ENCODE measurements at places on chromosomes 3 and 15.

DNA sequence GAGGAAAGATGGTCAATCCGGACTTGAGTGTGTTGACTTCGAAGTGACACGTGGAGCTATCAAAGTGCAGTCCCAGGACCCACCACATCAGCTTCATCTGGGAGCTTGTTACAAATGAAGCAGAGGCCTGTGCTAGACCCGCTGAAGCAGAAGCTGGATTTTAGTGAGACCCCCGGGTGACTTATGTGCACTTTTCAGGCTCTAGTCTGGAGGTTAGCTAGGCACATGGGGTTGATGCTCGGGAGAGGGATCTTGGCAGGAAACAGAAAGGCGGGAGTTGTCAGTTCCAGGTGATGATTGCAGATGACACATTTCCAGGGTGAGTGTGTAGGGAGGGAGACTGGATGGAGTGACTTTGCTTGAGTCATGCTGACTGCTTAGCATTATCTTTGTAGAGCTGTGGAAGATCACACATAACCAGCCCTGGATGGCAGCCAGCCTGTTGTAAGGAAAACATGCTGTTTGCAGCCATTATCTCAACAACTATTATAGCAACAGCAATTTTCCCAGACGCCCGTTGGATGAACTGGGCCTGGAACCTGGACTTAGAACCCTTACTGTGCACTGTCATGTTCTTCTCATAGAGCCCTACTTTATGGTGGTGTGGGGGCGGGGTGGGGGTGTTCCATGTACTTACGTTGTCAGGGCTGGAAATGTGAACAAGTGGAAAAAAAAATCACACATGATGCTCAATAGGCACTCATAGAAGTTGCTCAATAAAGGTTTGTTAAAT is 122.4 kb downstream of the THSD4 start:
- DNase-seq: no peak

GRCh38 chr3:183895296-183895695 is 10.6 kb upstream of the PARL start:
- no peak for DNase-seq

DNA sequence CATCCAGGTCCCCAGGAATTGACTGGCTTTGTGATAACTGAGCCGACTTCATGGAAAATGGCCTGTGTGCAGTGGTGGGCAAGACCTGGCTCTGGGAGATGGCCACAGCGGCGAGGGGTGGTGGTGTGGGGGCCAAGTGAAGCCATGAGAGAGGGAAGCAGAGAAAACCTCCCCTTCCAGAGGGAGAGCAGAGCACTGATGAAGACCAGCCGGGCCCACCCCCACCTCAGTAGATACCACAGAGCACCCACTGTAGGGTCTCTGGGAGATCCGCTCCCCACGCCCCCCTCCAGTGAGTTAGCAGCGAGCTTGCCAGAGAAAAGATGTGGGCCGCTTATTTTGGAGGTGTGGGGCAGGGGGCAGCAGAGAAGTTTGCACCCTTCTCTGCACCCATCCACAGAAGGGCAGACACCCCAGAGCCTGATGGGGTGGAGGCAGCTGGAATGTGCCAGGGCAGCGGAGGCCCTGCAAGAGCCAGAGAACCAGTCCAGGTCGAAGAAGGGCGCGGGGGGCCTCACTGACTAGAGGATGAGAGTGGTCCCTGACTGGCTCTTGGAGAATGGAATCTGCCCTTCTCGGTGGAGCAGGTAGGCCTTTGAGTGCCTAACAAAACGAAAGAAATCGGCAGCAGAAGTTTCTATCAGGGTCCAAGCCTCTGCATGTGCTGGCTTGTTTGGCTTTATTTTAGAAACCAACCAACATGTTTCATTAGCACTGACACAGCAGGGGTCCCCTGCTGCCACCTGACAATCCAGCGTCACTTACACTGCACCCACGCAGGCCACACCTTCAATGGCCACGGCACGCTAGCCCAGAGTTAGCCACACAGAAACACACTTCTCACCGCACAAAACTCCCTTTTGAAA is 28.3 kb downstream of the MELTF start:
- no peak for DNase-seq

- DNase-seq: no peak
These were observed 36.5 kb downstream of the RPN1 start for GRCh38 chr3:128614076-128614475.

GRCh38 chr3:169295126-169295525 is 368.4 kb downstream of the MECOM start:
- DNase-seq: no peak

GRCh38 chr3:37742574-37743212 is 119.0 kb upstream of the CTDSPL start:
- DNase-seq: no peak

DNA sequence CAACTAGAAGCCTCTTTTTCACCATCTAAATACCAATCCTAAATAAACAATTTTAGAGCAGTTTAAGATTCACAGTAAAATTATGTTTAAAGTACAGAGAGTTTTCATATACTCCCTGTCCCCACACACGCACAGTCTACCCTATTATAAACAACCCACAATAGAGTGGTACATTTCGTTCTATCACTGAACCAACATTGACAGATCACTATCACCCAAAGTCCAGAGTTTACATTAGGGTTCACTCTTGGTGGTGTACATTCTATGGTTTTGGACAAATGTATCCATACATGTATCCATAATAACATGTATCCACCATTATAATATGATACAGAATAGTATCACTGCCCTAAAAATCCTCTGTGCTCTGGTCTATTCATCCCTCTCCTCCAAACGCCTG is 89.0 kb downstream of the MLH1 start:
- no peak for DNase-seq

GRCh38 chr3:132721479-132722164 is 587 bp downstream of the NPHP3 start:
- DNase-seq: no peak

DNA sequence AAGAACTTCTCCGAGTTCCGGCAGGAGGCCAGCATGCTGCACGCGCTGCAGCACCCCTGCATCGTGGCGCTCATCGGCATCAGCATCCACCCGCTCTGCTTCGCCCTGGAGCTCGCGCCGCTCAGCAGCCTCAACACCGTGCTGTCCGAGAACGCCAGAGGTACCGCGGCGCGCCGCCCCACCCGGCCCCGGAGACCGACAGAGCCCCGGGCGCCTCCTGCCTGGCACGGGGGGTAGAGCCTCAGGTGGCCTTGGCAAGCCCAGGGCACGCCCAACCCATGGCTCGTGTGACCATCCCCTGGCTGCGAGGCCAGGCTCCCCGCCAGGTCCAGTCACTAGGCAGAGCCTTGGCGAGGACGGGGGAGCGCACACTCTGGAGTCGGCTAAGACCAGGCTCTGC is 134.1 kb downstream of the LRRK1 start:
- no peak for DNase-seq

DNA sequence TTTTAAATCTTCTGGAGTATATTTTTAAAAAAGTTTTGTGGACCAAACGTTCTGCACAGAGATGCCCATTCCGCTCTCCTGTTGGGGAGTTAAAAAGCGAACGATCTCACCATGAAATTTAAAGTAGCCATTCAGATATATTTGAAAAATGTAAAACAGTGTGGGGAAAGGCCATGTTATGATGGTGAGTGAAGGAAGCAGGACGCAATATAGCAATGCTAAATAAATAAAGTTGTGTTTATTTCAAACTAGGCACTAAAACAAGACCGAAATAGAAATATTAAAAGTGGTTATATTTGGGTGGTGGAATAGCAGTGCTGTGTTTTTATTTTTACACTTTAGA is 327 bp upstream of the CCDC13 start:
- DNase-seq: no peak

- DNase-seq: no peak
These were observed 901 bp downstream of the ALS2CL start for GRCh38 chr3:46692566-46692990.

GRCh38 chr15:50415752-50416404 is 8.3 kb upstream of the USP8 start:
- DNase-seq: no peak

DNA sequence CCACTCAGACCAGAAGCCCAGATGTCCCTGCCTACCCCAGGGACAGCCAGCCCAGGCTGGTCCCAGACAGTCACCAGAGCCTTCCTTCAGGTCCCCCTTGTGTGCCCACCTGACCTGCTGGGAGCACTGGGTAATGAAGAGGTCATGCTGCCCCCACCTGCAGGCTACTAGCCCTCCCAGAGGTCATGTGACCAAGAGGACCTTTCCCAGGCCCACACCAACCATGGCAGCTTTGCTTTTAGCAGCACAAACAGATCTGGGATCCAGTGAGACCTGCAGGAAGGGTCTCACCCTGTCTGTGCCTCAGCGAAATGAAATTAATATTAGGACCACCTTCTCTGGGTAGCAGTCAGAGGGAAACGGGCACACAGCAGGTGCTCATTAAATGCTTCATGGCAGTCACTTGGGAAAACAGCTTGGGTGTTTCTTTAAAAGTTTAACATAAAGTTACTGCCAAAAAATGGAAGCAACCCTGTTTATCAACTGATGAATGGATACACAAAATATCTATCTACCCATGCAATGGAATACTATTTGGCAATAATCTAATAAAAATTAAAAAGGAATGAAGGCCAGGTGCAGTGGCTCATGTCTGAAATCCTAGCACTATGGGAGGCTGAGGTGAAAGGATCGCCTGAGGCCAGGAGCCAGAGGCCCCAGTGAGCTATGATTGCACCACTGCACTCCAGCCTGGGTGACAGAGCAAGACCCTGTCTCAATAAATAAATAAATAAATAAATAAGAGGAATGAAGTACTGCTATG is 43.7 kb downstream of the DNAJB8 start:
- no peak for DNase-seq

DNA sequence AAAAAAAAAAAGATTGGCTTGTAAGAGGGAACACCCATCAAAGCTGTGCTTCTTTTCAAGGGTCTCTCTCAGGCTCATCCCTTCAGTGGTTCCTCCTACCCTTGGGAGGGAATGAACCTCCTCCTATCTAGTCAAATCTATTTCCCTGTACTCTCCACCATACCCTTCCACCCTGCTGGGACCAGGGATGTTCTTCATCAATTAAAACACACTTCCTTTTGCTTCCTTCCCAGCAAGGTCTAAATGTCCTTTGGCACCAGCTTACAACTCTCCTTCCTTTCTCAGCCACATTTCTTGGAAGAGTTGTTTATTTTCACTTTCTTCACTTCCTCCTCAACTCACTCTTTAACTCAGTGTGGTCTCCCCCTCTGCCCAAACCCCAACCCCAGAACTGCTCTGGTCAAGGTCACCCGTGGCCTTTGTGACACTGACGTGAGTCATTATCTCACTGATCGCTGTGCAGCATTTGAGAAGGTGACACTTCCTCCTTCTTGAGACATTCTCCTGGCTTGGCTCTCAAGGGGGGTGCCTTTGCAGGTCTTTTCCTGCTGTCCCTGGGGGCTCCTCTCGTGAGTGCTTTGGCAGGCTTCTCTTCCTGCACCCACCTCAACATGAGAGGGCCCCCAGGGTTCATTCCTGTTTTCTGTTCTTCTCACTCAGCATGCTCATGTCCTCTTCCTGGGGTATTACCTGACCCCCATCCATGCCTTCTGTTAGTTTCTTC is 210.5 kb upstream of the TLE3 start:
- DNase-seq: no peak

DNA sequence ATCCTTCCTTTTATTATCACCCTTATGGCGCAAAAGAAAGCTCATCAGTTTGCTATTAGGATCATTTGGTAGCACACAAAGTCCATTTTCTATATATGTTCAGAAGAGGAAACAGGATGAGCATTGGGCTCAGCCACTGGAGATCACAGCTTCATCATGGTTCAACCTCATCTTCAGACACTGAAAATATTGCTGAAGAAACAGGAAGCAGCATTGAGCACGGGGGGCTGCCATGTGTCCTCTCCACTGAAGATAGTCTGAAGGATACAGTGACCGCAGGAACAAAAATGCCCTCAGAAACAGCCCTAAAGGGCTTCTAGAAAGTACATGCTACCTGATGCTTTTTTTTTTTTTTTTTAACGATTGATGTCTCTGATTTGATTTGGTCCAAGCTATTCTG is 835.3 kb upstream of the CFAP20DC start:
- no peak for DNase-seq

- no peak for DNase-seq
These were observed 17.5 kb upstream of the POC1A start for GRCh38 chr3:52171514-52172261.

DNA sequence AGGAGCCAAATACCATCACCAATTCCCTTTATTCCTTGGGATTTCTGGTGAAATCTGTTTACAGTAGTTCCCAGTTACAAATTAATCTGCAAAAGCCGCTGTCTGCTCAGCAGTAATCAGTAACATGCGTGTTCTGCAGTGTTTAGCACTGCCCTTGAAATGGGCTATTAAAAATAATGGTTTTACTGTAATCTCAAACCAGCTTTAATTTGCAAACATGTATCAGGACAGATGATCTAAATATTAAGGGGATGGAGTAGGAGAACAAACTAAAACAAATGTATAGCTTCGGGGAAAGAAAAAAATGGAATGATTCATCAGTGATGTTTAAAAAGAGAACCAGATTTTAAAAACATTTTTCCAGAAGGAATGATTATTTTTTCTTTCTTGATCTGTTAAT is 513.2 kb downstream of the MECOM start:
- no peak for DNase-seq

DNA sequence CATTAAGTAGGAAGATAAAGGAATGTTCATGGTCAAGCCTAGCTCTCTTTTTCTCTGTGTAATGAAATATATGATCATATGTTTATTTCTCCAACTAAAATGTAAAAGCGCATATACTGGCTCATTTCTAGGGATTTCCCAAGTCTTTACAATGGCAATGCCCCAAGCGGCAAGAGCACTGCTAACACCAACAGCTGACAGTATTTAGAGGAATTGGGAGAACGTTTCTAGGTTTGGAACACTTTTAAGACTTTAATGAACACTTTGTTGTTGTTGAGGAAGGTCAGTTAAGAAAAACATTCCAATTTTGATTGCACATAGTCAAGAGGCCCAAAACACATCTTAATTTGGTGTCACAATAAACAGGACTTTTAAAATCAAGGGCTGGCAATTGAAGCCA is 132.7 kb downstream of the ATP8B4 start:
- DNase-seq: no peak

GRCh38 chr15:66884661-66885237 is 180.7 kb upstream of the SMAD3 start:
- no peak for DNase-seq

- DNase-seq: no peak
These were observed 177.5 kb downstream of the STT3B start for GRCh38 chr3:31710123-31710803.

GRCh38 chr15:56469483-56469882 is 4.5 kb upstream of the MNS1 start:
- DNase-seq: no peak

DNA sequence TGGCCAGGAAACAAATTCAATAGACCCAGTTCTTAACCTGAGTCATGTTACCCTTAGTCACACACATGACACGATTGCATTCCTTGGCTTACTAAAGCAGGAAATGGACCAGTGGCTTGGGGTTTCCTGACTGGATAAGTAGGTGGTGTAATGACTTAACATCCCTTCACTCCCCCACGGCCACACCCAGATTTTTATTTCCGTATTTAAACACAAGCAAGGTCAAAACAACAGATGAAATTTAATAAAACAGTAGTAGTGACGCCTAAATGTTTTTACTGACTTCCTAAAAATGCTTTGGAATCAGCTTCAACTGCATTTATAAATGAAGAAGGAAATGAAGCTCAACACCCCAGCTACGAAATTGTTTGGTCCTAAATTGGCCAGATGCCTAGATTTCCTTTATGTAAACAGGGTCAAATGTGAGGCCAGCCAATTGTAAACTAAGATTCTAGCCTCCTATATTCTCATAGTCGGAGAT is 324.3 kb downstream of the CHST2 start:
- DNase-seq: no peak

- DNase-seq: no peak
These were observed 35.5 kb upstream of the HACD2 start for GRCh38 chr3:123620343-123620742.

- DNase-seq: no peak
These were observed 511.3 kb downstream of the FGF12 start for GRCh38 chr3:192216067-192216466.

- no peak for DNase-seq
These were observed 1.0 kb upstream of the DLL4 start for GRCh38 chr15:40927873-40928806.
